ENCODE measurements at places on chromosomes 6 and 20. TPM values are rescaled to one million over a fixed set of nuclear protein-coding genes. Genes with fewer than 3 reads are reported as not detected.

- no peak overlapping the region for H3K4me3 ChIP-seq
- H3K27ac ChIP-seq: no peak overlapping the region
- no peaks in the 10 kb centered on the region for H3K36me3 ChIP-seq
- DNase-seq: no peak
Measured at GRCh38 chr6:135129136-135129856, 51.8 kb upstream of the MYB start.

GRCh38 chr6:90212274-90212673 lies 84.4 kb downstream of the BACH2 start:
- no peaks in the 10 kb centered on the region for H3K36me3 ChIP-seq
- no peak for DNase-seq
- no peak overlapping the region for H3K4me3 ChIP-seq
- H3K4me1 ChIP-seq: peaks cover 4% of the 10 kb centered on the region
- H3K27ac ChIP-seq: no peak overlapping the region
- H3K27me3 ChIP-seq: peaks cover 11% of the 10 kb centered on the region

GRCh38 chr20:32608664-32609015 lies 23.5 kb upstream of the NOL4L start:
- no peak for DNase-seq
- H3K36me3 ChIP-seq: no peaks in the 10 kb centered on the region
- no peak overlapping the region for H3K4me3 ChIP-seq
- peaks cover 1% of the 10 kb centered on the region for H3K4me1 ChIP-seq
- peaks cover 2% of the 10 kb centered on the region for H3K27me3 ChIP-seq
- H3K27ac ChIP-seq: no peak overlapping the region

- no peaks in the 10 kb centered on the region for H3K27me3 ChIP-seq
- DNase-seq: peak; percentile 66
- H3K4me1 ChIP-seq: peaks cover 37% of the 10 kb centered on the region
- H3K4me3 ChIP-seq: no peak overlapping the region
Measured at GRCh38 chr20:23157734-23158133, 71.6 kb upstream of the CD93 start.

- H3K4me1 ChIP-seq: peaks cover 16% of the 10 kb centered on the region
- H3K36me3 ChIP-seq: no peaks in the 10 kb centered on the region
- no peak overlapping the region for H3K4me3 ChIP-seq
- no peak overlapping the region for H3K27ac ChIP-seq
Measured at GRCh38 chr20:58078741-58079522, 149.5 kb downstream of the ANKRD60 start.

The DLK2 gene
- total RNA-seq: not detected

- no peak for DNase-seq
- peaks cover 30% of the 10 kb centered on the region for H3K27me3 ChIP-seq
- H3K36me3 ChIP-seq: no peaks in the 10 kb centered on the region
- H3K27ac ChIP-seq: no peak overlapping the region
- H3K4me3 ChIP-seq: peak overlapping the region; percentile 69
Measured at GRCh38 chr6:36840432-36841403, 1.5 kb upstream of the CPNE5 start.

DNA sequence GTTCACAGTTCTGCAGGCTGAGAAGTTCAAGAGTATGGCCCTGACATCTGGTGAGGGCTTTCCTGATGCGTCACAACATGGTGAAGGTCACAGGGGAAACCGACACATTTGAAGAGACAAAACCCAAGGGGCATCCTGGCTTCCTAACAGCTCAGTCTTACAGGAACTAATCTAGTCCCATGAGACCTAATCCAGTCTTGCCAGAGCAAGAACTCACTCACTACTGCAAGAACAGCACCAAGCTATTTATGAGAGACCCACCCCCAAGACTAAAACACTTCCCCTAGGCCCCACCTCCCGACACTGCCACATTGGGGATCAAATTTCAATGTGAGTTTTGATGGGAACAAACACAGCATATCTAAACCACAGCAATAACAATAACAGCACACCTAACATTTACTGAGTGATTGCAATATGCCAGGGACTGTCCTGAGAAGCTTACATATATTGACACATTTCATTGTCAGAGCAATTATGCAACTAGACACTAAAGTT lies 46.6 kb downstream of the TPBG start:
- H3K36me3 ChIP-seq: no peaks in the 10 kb centered on the region
- no peak overlapping the region for H3K27ac ChIP-seq
- peaks cover 14% of the 10 kb centered on the region for H3K4me1 ChIP-seq
- DNase-seq: no peak

Measured in osteocyte (in vitro differentiated cells).